ENCODE measurements at places on chromosomes 16 and 17. TPM values are rescaled to one million over a fixed set of nuclear protein-coding genes. Genes with fewer than 3 reads are reported as not detected.

The CHRNB1 gene
- total RNA-seq, result 16.0 TPM

The IRX6 gene
- 0.14 TPM for total RNA-seq

The CFAP97D1 gene
- 0.13 TPM for total RNA-seq

The CSF3 gene
- not detected for total RNA-seq

The PLEKHH3 gene
- total RNA-seq, result 33.0 TPM

The TNRC6C gene
- total RNA-seq, result 41.8 TPM

The PERCC1 gene
- total RNA-seq, result not detected

The DHRS7C gene
- not detected for total RNA-seq

The NPIPB8 gene
- total RNA-seq, result 1.3 TPM

GRCh38 chr16:83895942-83896341, 3.0 kb upstream of the MLYCD start:
- no peak for DNase-seq

DNA sequence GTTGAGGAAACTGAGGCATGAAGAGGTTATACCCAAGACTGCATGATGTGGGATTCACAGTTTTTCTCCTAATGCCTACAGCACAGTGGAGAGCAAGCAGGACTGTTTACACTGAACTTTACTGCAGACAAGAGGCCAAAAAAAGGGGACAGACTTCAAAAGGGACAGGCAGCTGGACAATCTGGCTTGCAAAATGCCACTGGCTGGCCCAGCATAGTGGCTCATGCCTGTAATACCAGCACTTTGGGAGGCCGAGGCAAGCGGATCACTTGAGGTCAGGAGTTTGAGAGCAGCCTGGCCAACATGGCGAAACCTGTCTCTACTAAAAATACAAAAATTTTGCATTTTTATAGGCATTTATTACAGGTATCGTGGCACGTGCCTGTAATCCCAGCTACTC, 2.0 kb upstream of the MGAT5B start:
- DNase-seq, result no peak

GRCh38 chr17:43367737-43368242, 31.0 kb upstream of the ARL4D start:
- no peak for DNase-seq

GRCh38 chr17:27996202-27997043, 46.1 kb upstream of the NLK start:
- no peak for DNase-seq

DNA sequence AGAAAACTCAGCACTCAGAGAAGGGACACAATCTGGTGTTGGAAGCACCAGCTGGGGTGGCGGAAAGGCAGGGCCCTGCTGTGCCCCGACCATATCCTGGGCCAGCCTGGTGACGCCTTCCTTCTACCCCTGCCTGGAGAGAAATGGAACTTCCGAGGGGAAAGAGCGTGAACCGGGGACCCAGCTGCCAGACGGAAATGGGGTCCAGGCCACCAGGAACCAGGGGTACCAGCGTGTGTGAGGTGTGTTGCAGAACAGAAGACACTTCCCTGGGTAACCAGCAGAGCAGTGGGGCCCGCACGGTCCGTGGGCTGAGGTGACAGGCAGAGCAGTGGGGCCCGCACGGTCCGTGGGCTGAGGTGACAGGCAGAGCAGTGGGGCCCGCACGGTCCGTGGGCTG, 6.8 kb downstream of the RAB40B start:
- DNase-seq, result no peak

DNA sequence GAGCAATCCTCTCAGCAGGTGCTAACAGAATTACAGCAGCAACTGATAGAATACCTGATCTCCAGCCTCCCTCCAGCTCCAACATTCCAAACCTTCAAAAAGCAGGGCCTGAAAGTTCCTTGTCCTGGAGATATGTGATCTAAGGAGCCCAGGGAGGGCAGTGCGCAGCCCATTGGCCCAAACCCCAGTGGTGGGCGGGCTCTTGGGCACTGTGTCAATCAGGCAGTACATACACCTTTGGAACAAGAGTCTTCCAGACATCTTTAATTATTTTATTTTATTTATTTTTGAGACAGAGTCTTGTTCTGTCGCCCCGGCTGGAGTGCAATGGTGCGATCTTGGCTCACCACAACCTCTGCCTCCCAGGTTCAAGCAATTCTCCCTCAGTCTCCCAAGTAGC, 24.2 kb downstream of the SLC12A3 start:
- DNase-seq, result no peak

- no peak for DNase-seq
These were observed 78.6 kb upstream of the ZFHX3 start for GRCh38 chr16:73126525-73126853.

DNA sequence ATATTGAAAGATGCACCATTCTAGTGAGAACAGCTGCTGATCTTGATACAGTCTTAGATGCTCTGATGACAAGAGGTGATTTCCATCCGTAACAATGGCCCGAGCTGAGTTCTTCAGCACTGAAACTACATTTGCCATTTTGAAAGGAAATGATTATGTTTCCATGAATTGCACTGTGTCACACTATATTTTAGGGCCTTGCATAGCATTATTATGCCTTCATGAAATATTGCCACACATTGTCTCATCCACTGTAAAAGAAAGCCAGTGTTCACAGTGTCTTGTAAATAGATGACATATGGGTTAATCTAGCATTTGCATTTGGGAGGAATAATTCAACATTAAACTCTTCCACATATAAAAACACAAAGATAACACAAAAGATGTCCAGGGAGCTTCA, 438.3 kb upstream of the PSMD7 start:
- no peak for DNase-seq

GRCh38 chr17:49965524-49965909, 3.5 kb upstream of the DLX4 start:
- DNase-seq, result peak; percentile 36

DNA sequence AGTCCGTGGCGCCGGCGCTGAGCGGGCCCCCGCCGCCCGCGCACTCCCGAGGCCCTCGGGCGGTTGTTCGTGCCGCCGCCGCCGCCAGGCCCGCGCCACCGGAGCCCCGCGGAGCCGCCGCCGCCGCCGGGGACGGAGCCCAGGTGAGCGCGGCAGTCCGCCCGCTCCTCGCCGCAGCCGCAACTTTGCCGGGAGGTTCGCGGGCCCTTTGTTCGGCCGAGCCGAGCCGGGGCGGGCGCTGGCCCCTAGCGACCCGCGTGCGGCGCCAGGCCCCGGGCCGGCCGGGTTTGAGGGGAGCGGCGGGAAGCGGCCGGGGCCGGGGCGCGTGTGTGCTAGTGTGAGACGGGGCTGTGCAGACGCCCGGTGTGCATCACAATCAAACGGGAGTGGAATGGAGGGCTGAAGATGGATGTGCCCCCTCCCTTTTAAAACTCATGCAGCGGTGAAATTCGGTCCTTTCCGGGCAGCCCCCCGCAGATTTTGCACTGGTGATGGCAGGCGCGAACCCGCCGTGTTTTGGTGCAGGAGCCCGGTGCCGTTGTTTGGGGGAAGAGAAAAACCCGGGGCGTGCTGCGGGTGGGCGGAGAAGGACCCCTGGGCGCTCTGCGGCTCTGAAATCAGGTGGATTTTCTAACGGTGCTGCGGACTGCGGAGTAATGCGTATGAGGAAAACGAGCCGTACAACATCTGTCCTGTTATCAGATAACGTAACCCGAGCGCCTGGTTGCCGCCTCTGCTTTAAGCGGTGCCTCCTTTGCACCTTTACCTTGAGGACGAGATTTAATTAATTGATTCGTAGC, 823 bp downstream of the TNRC6C start:
- no peak for DNase-seq

DNA sequence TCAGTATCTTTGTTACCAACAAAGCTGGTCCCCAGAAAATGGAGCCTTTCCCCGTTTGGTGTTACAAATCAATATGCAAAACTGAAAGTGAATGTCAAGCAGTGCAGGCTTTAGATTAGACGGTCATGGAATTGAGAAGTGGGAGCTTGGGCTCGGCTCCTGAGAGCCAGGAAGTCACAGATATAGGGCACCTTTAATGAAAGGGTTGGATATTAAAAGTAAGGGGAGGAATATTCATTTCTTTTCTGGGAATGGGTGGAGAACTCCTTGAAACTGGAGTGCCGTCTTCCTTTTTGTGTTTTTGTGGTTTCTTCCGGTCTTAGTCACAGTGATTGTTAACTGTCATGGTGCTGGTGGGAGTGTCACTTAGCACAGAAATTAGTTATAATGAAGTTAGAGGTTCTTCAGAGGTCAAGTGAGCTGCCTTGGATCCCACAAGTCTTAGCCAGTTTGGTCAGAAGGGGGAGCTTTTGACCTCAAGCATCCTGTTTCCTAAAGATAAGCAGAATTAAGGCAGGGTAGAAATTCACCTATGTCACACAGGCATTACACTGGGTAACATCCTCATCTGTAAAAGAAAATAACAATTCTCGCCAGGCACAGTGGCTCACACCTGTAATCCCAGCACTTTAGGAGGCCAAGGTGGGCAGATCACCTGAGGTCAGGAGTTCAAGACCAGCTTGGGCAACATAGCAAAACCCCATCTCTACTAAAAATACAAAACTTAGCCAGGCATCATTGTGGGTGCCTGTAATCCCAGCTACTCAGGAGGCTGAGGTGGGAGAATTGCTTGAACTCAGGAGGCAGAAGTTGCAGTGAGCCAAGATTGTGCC, 9.6 kb upstream of the EIF1 start:
- no peak for DNase-seq

- peak; percentile 92 for DNase-seq
These were observed 608 bp downstream of the AXIN2 start for GRCh38 chr17:65560628-65561451.

DNA sequence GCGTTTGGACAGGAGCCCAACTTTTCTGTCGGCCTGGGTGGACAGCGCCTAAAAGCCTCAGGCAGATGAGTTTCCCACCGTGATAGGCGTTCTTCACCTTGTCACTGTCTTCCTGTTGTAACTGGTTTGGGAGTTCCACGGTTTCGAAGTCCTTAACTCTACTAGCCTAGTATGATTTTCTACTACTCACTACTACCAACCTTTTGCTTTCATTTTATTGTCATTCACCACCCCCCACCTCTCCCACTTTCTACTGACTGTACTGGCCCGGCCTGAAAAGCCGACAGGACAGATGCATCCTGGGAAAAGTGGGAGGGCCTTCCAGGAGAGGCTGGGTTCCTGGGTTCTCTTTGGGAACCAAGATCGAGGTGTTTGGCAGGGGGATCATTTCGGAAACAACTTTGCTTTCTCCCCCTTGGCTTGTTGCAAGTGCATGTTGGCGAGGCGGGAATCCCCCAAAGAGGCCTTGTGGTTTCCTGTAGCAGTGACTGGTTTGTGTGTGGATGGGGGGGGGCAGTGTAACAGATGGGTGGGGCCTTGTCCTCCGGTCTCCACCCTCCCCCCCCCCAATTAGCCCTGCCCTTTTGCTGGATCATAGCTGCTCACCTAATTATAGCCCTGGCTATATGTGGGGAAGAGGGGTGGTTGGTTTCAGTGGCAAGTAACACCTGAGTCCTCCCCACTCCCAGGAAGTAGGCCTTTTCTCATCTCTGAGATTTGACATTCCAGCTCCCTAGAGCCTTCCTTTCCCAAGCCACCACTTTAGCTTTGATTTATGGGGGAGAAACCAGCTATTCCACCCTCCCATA, 1.4 kb downstream of the EIF5A start:
- DNase-seq, result peak; percentile 71

DNA sequence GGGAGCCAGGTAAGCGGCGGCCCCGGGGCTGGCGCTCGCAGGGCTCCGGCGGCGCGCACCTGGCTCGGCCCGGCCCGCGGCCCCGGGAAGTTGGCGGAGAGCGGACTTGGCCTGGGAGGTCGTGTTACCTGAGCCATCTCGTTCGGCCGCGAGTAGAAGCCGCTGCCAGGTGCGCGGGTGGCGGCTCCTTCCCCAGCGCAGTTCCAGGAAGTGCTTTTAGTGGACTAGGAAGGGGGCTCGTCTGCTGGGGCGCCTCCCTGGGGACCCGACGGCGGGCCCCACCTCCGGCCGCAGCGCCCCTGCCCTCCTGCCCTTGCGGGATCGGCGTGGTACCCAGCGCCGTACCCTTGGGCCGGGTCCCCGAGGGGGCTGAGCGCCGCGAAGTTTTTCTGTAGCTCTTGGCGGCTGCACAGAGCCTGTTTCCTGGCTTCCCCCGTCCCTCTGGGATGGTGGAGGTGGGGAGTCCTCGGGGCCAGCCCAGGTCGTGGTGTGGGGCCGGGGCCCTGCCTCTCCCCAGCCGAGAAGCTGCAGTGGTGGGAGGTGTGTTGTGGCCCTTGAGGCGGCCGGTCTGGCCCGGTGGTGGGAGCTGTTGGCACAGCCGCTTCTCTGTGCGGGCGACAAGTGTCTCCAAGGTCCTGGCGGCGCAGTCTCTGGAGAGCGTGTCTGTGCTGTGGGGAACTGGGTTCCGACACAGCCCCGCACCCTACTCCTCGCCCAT, 96.9 kb downstream of the RAB11FIP4 start:
- DNase-seq, result peak; percentile 56

All from WTC11 (cell line).